Large intestine (tissue), 12 donors: ENCODE measurements at places on chromosomes 2 and 18.

DNA sequence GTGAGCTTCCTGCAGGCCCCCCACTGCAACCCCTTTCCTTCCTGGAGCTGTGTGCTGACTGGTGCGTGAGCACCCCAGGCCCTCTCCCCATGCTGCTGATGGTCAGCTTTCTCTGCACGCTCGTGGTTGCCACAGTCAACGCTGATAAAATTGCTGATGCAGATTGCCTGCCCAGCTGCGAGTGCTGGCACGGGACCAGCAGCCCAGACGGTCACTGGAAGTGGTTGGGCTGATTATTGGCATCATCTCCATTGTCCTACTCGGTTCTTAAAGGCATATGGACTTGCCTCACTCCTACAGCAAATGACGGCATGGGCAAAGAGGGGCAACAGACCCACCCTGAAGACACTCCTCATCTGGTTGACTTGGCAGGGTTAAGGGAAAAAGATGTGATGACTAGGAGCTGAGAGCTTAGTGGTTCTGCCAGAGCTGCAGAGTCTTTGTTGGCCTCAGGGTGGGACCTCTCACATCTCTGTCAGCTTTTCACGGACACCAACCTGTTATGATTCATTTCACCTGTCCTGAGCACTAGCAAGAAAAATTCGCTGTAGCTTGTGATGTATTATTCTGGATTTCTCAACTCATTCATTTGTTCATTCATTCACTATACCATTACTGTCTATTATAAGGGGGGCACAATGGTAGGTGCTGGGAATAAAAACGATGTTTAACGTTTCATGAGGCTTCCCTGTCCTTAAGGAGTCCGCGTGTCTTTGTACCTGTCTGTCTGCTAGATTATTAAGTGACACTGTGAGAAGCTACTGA is 38.4 kb downstream of the PAX8 start:
- DNase-seq = peak; percentile 48

DNA sequence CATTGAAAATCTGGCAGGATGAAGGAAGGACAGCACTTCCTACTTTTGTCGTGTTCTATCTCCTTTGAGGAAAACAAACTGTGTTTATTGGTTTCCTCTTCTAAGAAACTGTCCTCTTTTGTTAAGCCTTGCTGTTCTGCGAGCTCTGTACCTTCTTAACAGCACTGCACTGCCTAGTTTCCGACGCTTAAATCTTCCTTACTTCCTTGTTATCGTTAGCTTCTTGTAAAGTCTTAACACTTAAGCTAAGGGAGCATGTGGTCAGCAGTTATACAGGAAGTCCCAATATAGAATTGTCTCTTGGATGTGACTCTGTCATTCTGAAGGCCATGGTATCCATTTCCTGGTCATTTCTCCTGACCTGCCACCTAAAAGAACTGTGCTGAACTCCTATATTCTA is 552.8 kb upstream of the NRP2 start:
- DNase-seq = no peak

GRCh38 chr2:73716543-73717250 is 20.4 kb downstream of the TPRKB start:
- DNase-seq = peak; percentile 64

- DNase-seq = peak; percentile 24
Measured at GRCh38 chr2:110858135-110858725, 125.9 kb downstream of the ACOXL start.

DNA sequence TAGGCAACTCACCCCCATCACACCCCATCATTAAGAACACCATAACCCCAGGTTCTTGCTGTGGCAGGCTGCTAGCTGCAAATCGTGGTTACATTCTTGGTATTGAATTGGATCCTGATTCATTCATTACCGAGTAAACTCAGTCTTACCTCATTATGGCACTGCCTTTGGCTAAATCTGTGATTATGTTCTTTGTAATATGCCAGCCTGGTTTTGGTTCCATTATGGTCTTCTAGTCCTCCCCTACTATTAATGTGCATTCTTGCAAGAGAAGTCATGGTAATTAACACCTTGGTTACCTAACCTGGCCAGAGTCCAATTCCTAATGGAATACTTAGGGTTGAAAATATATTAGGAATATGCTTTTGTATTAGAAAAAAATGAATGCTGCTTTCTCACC is 258.9 kb upstream of the APCDD1 start:
- no peak for DNase-seq

GRCh38 chr2:15602393-15602792 is 10.7 kb downstream of the DDX1 start:
- no peak for DNase-seq

DNA sequence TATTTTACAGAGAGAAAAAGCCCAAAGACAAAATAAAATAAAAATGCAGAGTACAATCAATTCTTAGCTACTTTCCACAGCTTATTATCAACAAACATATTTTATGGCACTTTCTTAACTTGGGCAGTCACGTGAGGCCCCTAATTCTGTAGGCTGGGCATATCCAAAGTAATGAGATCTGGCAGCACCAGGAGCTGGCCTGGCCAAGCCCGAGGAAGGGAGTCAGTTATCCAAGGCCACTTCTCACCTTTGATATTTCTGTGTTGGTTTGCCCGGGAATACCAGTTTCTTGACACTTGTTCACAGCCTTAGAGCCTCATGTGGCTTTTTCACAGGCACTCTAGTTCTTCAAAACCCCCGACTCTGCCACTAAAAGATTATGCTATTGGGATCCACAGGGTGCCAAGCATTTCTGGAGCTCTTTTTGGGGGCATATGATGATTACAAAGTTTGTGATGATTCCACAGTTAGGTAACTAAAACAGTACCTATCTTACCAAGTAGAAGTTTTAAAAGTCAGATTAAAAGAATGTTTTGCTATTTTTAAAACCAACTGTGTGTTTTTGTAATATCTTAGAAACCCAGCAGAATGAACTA is 90.4 kb downstream of the MEP1B start:
- peak; percentile 31 for DNase-seq

DNA sequence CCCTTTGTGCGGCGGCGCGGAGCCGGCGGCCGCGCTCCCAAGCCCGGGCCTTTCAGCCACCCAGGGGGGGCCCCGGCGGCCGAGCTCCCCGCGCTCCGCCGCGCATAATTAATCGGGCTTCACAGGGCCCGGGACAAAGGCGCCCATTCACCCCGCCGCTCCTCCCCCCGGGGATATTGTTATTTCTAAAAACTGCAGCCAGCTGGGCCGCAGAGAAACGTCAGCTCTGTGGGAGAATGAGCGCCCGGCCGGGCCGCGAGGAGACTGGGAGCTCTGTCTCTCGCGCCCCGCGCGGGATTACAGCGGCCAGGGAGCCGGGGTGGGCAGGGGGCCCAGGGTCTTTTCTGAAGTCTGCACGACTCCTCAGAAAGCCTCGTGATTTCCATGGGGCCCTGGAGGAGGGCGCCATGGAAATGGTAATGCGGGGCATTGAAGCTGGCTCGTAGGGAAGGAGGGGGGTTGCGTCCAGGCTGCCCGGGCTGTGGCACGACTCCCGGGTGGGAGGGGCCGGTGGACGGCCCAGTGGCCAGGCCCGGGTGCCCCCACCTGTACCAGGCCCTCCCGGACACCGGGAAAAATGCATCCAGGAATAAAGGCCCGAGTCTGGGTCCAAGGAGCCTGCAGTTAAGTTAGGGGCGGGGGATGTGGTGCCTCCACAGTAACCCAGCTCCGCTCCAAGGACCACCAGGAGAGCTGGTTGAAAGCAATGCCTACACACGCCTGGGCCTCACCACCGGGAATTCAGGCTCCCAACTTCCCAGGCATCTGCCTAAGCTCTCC is 125.3 kb downstream of the ZFP36L2 start:
- DNase-seq = peak; percentile 68

DNA sequence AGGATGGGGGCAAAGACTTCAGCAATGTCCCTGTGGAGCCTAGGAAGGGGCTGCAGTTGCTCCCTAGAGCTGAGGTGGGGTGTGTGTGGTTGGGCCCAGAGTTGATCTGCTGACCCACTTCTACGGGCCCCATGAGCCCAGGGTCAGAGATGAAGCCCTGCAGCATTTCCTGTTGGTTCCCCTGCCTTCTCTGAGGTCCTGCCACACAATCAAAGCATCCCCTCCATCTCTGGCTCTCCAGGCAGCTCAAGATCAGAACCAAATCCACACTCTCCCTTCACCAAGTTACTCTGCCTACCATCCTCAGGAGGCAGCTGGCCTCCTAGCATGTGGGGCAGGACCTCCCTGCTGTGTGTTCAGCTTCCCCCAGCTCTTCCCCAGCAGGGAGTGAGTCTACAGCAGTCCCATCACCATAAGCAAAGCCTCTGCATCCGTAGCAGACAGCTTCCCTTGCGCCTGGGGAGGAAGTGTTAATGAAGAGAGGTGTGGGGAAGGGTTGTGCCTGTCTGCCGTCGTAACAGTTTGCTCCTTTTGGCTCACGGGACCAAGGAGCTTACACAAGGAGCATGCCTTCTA is 26.9 kb downstream of the TMEM247 start:
- DNase-seq = no peak

DNA sequence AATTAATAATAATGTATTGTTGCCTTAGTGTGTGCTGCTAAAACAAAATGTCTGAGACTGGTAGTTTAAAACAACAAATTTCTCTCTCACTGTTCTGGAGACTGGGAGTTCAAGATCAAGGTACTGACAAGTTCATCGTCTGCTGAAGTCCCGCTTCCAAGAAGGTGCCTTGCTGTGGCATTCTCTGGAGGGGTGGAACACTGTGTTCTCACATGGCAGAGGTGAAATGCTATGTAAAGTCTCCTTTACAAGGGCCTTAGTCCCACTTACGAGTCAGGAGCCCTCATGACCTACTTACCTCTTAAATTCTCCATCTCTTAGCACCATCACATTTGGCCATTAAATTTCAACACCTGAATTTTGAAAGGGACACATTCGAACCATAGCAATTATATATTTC is 299.2 kb upstream of the RBMS1 start:
- no peak for DNase-seq

GRCh38 chr2:100192825-100193224 is 50.4 kb upstream of the AFF3 start:
- DNase-seq = no peak

GRCh38 chr18:30746224-30746623 is 296.3 kb downstream of the DSC3 start:
- no peak for DNase-seq

DNA sequence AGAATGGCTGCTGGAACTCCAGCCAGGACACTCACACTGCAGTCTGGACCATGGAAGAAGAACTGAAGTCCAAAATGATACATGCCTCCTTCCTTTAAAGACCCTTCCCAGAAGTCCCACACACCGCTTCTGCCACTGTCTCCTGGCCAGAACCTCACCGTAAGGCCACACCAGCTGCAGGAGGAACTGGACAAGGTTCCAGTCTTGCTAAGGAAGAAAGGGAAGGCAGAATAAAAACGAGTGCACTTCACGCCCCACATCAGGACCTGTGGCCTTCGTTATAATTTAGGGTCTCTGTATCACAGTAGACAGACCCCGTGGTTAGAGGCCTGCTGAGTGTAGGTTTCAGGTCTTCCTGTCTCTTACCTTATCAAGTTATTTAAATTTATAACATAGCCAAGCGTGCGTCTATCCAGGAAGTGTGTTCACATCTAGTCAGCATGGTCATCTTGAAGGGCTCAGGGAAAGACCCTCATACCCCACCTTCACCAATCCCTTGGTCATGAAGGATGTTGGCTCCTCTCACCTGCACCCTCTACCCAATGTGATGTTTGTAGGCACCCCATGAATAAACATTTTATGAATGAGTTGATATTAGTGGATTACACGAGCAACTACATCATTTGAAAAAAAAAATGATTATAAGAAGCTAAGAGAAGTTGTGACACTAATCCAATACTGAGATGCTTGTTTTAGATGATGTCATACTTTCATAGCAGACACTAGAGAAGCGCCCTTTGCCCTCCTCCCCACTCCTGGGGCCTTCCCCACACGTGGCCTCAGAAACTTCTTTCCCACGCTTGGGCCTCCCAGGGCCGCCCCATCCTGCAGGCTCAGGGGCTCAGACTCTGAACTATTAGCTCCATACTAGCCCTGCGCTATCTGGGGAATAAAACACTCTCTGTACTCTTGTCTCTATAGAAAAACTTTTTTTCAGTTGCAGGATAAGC is 157.6 kb downstream of the FAM210A start:
- peak; percentile 93 for DNase-seq

- no peak for DNase-seq
Measured at GRCh38 chr2:2638547-2639220, 307.6 kb upstream of the MYT1L start.

GRCh38 chr2:72911256-72911655 is 6.1 kb upstream of the EMX1 start:
- DNase-seq = no peak

GRCh38 chr2:45770811-45771210 is 119.3 kb downstream of the PRKCE start:
- DNase-seq = no peak

GRCh38 chr2:188485496-188485895 is 193.8 kb downstream of the GULP1 start:
- no peak for DNase-seq

- DNase-seq = no peak
Measured at GRCh38 chr18:79871481-79872091, 73.8 kb downstream of the KCNG2 start.

GRCh38 chr18:3248062-3248657 is 559 bp downstream of the MYL12A start:
- peak; percentile 48 for DNase-seq

DNA sequence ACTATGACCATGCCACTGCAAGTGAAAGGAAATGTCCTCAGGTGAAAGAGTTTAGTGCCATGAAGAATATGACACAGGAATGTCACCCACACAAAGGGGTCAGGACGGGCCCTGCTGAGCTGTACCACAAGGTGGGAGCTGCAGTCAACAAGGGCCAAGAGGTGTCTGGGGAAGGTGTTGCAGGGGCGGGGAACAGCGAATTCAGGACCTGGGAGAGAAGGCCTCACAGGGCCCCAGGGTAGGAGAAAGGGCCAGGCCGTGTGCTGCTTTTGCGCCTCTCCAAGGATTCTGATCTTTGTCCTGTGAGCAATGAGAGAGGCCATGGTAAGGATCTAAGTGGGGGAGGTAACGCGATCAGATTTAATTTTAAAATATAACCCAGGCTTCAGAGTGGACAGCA is 23.6 kb downstream of the CYB5A start:
- no peak for DNase-seq

DNA sequence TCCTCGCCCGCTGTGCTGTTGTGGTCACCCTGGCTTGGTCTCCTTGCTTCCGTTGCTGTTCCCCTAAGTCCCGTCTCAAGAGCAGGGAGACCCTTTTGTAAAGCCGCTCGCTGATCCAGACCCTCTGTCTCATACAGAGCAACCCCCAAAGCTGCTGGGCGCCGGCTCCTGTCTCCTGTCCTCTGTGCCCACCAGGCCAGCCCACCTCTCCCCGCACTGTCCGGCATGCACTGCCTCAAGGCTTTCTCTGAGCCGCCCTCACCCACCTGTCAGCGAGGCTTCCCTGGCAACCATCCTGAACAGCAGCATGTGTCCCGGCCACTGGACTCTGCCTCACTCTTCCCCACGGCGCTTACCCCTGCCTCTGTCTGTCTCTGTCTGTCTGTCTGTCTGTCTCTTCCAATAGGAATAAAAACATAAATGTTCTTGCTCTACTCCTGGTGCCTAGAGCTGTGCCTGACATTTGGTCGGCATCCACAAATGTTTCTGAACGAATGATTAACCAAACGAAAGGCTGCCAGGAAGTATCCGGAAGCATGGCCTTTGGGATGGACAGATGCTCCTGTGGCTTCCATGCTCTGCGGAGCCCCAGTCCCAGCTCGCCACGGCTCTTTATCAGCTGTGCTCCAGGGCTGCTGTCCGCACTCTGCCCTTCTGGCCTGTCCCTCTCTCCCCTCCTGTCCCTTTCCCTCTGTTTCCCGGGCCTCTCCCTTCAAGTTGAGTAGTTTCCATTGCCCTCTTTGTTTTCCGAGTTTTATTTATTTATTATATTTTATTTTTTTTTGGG is 7.8 kb downstream of the COLEC11 start:
- no peak for DNase-seq

- no peak for DNase-seq
Measured at GRCh38 chr2:207571370-207571769, 41.6 kb downstream of the CREB1 start.
